ENCODE measurements at places on chromosomes 5 and 9. TPM values are rescaled to one million over a fixed set of nuclear protein-coding genes. Genes with fewer than 3 reads are reported as not detected.
A peak's percentile ranks its signal among the peaks of the same experiment; 100 is the strongest.

DNA sequence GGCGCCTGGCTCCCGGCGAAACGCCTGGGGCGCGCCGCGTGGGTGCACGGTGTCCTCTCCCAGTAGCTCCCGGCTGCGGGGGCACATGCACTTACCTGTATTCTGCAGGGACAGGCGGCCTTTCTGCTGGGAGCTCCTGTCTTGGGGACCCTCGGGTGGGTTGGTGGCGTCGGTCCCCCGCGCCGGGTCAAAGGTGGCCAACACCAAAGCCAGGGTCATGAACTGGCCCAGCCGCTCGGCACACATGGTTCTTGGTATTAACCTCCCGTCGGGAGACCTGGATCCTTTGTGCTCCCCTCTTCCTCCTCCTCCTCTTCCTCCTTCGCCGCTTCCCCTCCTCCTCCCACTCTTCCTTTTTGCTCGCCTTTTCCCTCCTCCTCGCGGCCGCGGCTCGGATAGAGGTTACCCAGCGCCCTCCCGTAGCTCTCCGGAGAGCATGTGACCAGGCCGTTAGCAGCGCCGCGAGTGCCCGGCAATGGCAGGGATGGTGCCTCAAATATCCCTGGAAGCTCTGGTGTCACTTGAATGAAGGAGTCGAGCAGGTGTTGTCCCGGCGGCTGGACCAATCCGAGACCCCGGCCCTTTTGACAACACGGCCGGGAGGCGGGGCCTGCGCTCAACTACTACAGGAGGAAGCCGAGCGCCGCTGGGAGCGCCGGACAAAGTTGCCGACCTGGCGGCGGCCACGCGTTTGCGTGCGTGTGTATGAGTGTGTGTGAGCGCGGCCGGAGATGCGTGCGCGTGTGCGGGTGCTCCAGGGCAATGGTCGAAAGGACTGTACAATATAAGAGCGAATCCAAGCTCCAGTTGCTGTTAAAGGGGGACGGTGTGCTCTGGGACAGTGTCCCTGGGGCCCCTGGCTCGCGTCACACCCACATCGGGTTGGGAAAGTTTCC is at the start of gene STC2:
Gene STC2 (minus strand): TSS at position 467 of the 896 bp plus-strand sequence. CDS start 221 bp downstream, at position 246.
- DNase-seq, result peak; percentile 97

DNA sequence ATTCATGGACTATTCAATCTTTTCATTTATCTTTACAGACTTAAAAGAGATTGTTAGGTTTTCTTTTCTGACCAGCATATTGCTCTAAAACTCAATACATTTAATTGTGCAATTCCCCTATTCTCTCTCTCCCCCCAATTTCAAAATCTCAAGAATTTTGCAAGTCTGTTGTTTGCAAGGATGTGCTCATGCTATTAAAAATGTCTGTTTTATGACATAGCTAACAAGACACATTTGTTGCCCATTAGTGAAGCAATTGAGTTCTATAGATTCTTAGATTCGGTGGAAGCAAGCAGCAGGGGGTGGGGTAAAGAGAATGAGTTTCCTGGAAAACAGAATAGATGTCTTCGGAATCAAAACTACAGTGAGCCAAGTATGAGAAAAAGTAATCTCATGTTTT is 8.5 kb upstream of the CSNK1A1 start:
- DNase-seq, result no peak

- DNase-seq, result peak; percentile 5
Observed at GRCh38 chr9:117365438-117365837, 49.4 kb downstream of the ASTN2 start.

DNA sequence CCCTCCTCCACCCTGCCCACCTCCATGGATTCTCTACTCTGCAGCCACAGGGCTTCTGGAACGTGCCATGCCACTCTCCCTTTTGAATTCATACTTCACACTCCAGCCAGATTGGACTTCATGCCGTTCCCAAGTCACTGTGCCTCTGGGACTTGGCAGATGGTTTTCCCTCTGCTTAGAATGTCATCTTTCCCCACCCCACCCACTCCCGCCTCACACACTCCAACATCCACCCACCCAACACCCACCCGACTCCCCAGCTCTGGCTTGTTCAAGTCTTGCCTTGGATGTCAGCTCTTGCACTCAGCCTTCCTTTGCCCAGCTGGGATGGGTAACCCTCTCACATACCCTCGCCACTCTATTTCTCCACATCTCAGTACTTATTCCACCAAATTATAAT is 142.1 kb upstream of the DHFR start:
- DNase-seq, result no peak

The C9orf152 gene
- not detected for total RNA-seq

GRCh38 chr9:28329323-28329722 is 756.0 kb upstream of the C9orf72 start:
- no peak for DNase-seq

GRCh38 chr5:60487885-60488442 is 212.0 kb downstream of the DEPDC1B start:
- DNase-seq, result peak; percentile 82

The SPINK6 gene
- 0.52 TPM for total RNA-seq

DNA sequence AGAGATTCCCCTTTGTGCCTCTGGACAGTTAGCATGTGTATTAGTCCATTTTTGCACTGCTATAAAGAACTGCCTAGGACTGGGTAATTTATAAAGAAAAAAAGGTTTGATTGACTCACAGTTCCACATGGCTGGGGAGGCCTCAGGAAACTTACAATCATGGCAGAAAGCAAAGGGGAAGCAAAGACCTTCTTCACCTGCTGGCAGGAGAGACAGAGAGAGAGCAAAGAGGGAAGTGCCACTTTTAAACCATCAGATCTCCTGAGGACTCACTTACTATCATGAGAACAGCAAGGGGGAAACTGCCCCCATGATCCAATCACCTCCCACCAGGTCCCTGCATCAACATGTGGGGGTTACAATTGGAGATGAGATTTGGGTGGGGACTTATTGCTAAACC is 6.0 kb downstream of the CFAP90 start:
- no peak for DNase-seq

The PAM gene
- total RNA-seq, result 80.8 TPM

DNA sequence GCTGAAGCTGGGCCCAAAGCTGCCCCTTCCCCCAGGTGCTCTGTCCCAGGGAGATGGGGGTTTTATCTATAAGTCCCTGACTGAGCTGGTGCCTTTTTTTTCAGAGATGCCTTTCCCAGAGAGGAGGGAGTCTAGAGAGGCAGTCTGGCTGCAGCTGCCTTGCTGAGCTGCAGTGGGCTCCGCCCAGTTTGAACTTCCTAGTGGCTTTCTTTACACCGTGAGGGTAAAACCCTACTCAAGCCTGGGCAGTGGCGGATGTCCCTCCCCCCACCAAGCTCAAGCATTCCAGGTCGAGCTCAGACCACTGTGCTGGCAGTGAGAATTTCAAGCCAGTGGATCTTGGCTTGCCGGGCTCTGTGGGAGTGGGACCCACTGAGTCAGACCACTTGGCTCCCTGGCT is 41.3 kb downstream of the CAVIN4 start:
- DNase-seq, result no peak

GRCh38 chr9:86846656-86847055 is 100.7 kb downstream of the GAS1 start:
- no peak for DNase-seq

GRCh38 chr5:132470010-132470392 is 20.6 kb downstream of the IRF1 start:
- DNase-seq, result no peak

The CDX1 gene
- not detected for total RNA-seq

DNA sequence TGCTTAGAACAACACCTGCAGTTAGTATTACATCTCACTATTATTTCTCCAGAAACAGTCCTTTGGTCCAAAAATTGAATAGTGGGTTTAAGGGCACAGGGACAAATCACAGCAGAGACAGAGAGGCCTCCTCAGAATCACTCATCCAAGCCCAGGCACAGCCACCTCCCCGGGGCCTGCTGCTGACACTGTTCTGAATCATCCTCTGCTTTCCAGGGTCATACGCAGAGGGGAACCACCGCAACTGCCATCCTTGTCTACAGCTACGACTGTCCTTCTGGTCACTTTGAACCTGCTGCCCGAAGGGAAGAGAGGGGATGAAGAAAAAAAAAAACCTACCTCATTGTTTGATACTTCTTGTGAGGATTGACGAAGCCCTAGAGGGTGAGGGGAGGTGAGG is 35.3 kb upstream of the MAN2A1 start:
- no peak for DNase-seq

DNA sequence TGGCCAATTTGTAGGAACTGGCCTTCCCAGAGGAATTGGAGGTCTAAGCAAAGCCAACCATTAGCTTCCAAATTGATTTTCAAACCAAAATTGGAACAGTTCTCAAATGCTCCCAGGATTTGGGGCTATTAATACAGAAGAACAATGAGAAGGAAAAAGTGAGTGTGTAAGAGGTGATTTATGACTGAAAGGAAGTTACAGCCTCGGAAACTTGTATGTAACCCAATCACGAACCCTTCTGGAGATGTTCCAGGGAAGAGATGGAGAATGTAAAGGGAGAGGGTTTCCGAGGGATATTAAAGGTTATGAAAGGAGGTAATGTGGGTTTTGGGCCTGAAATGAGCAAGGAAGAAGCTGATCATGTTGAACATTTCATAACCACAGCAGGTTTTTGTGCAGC is 93.2 kb upstream of the CXCL14 start:
- DNase-seq, result no peak

- DNase-seq, result no peak
Observed at GRCh38 chr5:38258319-38259061, at the start of gene EGFLAM. Gene EGFLAM (plus strand): TSS chr5:38258559. CDS start chr5:38258755, 196 bp downstream.

DNA sequence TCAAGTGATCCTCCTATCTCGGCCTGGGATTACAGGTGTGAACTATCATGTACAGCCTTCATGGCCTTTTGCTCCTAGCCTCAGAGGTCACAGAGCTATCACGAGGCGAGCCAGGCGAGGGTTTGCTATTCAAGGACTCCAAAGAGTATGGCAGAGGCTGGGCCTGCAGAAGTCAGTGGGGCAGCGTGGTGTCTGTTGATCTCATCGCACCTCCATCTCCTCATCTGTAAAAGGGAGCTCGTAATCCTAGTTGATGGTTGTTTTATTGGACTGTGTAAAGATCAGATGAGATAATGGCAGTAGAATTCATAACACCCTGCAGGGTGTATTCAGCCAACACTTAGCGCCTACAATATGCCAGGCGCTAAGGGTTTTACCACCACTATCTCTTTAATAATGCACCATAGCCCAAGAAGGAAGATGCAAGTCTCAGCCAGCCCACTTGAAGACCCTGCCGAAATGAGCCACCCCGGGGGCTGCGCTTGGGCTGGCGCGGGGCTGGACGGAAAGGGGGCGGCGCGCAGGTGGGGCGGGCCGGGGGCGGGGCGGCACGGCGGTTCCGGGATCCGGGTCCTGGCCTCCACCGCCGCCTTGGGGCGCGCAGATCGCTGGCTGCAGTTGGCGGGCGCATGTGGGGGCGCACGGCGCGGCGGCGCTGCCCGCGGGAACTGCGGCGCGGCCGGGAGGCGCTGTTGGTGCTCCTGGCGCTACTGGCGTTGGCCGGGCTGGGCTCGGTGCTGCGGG is at the start of gene GALNT12:
Gene GALNT12 (plus strand): TSS at position 601 of the 744 bp plus-strand sequence. CDS start 29 bp downstream, at position 630.
- peak; percentile 26 for DNase-seq

- DNase-seq, result no peak
Observed at GRCh38 chr9:116480700-116481099, 206.4 kb upstream of the TRIM32 start.

The TMEM215 gene
- not detected for total RNA-seq

The SNCAIP gene
- total RNA-seq, result 0.12 TPM

DNA sequence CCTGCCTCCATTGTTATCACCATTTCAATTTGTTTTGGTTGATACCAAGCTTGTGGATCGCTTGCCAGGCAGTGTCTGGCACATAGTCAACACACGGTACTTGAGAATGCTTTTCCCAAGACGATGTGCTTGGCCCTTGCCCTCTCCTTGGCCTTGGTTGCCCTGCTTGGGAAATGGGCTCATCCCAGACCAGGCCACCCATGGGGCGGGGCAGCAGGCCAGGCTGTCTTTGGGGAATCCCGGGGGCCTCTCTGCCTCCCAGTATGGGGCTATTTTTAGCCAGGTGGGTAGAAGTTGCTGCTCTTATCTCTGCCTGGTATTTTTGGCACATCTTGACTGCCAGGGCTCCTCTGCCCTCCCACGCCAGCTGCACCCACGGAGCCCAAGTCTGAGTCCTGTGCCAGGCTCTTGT is 49.9 kb downstream of the LMX1B start:
- no peak for DNase-seq

GRCh38 chr5:133664422-133664821 is 52.1 kb upstream of the FSTL4 start:
- DNase-seq, result peak; percentile 16

- no peak for DNase-seq
Observed at GRCh38 chr5:11302663-11303062, 541.6 kb upstream of the DAP start.

- DNase-seq, result no peak
Observed at GRCh38 chr9:16275795-16276624, 594.5 kb downstream of the BNC2 start.

The ADAMTS12 gene
- total RNA-seq, result 0.92 TPM

DNA sequence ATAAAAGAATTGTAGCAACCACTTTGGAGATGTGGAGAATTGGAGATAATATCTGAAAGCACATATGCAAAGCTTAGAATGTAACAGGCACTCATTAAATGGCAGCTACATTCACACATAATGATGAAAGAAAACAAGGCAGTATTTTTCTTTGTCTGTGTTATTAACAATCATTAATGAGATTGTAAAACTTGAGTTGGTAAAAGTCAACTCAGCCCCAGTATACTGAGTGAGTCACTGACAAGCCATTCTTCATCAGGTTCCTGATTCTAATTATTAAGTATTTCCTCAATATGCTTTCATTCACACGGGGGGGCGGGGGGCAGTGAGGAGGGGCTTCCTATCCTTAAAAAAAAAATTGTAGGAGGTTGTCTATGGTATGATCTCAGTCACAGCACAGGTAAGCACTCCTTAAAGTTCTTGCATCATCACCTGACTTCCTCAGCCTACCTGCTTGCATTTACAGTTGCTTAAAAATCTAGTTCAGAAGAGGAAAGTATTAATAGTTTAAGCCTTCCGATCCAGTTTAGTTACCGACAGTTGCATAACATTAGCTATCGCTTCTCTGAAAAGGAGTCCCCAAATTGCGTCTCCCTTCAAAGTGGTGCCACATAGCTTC is 379.8 kb downstream of the EFNA5 start:
- no peak for DNase-seq

- no peak for DNase-seq
Observed at GRCh38 chr5:81965524-81965923, 6.3 kb upstream of the ATG10 start.

DNA sequence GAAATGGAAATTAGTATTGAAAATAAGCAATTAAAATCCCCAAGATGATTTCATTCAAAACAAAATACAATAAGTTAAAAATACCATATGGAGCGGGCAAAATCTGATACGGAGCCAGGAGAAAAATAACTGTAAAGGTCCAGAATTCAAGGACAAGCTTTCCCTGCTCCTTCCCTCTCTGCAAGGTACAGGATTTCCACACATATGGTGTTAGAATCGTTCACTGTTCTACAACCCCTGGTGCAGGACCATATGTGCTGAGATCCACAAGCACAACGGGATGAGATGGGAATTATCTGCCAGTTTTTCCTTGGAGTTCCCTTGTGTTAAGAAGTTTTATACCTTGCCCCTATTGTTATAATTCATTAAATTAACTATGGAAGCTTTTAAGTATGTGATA is 94.7 kb upstream of the DMAC1 start:
- no peak for DNase-seq

DNA sequence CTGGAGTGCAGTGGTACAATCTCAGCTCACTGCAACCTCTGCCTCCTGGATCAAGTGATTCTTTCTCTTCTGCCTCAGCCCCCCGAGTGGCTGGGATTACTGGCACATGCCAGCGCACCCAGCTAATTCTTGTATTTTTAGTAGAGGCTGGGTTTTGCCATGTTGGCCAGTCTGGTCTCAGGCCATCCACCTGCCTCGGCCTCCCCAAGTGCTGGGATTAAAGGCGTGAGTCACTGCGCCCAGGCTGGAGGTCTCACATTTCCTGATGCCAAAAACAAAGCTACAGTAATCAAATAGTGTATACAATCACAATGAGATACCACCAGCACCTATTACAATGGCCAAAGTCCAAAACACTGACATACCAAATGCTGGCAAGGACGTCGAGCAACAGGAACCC is 51.1 kb downstream of the TTLL11 start:
- no peak for DNase-seq

Data from NCI-H460 (cell line).